Occipital lobe (tissue), 3 donors: ENCODE measurements at places on chromosomes 11 and 22.

- no peak for DNase-seq
Measured at GRCh38 chr22:43447380-43447779, 35.6 kb downstream of the MPPED1 start.

- DNase-seq, result no peak
Measured at GRCh38 chr22:33699176-33699575, 221.1 kb downstream of the LARGE1 start.

DNA sequence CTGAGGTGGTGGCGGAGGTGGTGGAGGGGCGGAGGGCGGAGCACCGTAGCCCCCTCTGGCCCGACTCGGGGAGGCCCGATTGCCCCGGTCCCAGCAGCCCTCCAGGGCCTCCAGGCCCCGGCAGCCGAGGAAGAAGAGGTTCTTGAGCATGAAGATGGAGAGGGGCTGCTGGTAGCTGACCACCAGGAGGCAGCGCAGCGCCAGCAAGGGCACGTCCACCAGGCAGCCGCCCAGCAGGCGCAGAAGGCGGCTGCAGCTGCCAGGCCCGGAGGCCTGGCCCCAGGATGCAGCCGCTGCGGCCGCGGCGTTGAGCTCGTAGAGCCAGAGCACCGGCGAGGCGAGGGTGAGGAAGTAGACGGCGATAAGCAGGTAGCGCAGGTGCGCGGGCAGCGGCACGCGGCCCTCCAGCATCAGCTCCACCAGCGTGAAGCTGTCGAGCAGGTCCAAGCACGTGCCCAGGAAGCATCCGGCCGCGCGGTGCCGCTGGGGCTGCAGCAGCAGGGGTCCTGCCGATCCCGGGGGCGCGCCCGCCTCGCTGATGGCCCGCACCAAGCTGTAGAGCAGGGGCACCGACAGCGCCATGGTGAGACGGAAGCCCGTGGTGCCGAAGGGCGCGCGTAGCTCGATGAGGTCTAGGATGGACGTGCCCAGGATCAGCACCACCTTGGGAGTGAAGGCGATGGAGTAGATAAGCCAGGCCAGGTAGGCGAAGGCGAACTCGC, 1.5 kb downstream of the TMEM121B start:
- DNase-seq, result no peak

DNA sequence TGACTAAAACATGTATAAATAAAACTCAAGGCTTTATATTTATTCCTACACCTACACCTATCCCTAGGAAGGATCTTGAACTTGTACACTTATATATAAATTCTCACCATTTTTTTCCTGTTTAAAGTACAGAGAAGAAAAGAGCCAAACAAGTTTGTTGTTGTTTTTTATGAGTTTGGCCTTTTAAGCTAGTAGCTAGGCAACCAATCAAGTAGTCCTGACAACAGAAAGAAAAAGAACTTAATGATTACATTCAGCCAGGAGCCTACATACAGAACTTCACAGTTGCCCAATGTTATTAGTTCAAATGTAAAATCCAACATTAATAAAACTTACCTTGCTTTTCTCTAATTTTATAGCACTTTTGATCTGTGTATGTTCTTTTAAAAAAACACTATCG, 316.2 kb downstream of the SOX6 start:
- DNase-seq, result no peak

GRCh38 chr11:60942219-60942618, 9.8 kb downstream of the SLC15A3 start:
- DNase-seq, result no peak

DNA sequence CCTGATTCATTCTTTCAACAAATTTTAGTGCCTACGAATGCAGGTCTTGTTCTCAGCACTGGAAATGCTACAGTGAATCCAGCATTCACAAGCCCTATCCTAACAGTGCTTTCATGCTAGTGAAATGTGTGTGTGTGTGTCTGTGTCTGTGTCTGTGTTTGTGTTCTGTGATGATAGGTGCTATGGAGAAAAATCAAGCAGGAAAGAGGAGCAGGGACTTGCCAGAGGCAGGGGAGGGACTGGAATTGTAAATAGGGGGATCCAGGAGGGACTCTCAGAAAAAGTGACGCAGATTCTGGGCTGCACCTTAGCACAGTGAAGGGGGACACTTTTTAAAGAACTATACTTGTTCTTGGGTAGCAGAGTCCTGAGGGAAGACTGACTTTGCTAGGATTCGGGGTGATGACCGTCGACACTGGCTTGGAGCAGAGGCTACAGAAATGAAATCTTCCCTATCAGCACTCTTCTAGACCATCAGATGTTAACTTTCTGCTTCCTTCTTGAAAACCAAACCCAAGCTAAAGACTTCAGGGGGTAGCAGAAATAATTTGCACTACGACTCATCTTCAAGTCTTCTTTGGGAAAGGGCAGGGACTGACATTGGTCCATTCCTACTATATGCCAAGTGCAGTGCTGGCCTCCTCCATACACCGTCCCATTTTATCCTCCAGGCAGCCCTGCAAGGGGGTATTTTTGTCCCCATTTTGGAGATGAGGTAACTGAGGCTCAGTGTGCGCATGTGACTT, 39.3 kb upstream of the PTPRJ start:
- DNase-seq, result no peak

DNA sequence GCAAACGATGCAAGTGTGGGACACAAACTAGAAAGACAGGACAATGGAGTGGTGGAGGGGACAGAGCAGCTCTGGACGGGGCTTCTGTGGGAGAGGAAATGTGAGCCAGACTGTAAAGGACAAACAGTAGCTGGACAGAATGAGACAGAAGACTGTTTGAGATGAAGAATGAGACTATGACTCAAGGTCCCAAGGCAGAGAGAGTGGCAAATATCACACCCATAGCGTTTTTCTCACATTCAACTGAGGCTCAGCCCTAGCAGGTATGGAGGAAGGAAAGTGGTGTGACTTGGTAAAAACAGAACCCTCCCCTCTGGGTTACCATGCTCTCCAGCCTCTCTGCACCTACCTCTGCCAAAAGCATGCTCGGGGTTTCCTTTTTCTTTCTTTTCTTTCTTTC, 96.5 kb downstream of the RPL27A start:
- DNase-seq, result no peak

GRCh38 chr11:122754553-122755322, 83.6 kb upstream of the CRTAM start:
- no peak for DNase-seq

GRCh38 chr11:36073411-36074203, 129.7 kb downstream of the LDLRAD3 start:
- peak; percentile 41 for DNase-seq

GRCh38 chr11:112627588-112628045, 333.6 kb upstream of the NCAM1 start:
- no peak for DNase-seq

DNA sequence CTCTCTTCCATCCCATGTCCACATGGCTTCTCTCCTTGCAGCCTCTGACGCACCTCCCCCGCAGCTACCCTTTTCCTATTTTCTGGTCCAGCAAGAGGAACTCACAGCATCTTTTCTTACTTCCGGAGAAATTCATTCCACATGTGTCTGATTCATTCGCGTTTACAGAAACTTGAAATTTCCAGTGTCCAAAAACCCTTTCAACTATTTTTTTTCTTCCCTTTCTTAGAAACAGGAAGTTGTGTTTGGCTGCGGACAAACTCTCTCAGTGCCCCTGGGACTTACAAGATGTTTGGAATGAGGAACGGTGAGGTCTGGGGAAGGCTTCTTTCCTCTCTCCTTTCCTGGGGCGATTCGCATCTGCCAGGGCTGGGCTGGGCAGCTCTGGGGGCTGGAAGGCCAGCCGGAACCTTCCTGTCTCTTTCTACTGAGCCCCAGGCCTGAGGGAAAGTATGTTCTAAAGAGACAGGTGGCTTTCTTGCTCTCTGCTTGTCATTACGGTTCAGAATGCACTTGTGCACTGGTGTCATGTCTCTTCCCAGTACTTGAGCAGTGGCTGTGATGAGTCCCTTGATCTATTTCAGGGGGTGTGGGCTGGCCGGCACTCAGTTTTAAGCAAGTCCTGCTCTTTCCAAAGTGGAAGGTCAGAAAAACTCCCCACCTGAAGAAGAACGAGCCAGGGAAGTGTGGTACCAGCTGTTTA, 27.5 kb downstream of the ADAMTS8 start:
- no peak for DNase-seq

DNA sequence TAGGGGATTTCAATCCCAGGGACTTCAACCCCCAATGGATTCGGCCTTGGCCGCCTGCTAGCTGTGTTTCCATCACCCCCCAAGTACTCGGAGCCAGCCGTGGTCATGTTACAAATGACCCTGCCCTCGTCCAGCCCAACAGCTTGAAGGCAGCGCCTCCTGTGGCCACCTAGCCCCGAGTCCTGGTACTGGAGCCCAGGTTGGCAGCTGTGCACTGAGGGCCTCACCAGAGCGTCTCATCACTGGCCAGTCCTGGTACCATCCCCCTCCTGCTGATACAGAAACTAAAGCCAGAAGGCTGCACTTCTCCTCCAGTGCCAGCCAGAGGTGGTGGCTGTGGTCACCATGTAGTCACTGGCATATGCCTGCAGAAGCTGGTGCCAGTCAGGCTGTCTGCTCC, 44.9 kb upstream of the FADD start:
- no peak for DNase-seq

DNA sequence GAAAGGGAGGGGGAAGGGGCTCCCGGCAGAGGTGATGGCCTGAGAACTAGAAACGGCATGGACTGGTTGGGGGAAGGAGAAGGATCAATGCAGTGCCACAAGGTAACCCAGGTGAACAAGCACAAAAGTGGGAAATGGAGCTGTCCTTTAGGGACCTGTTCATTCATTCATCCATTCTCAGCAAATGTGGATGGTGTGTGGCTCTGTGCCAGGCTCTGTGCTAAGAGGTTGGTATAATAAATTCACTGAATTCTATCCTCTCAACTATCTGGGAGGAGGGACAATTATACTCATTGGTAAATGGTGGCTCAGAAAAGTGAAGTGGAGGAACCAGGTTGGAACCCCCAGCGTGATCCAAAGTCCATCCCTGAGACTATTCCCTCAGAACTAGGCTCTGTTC, 18.6 kb upstream of the ARAP1 start:
- DNase-seq, result no peak

DNA sequence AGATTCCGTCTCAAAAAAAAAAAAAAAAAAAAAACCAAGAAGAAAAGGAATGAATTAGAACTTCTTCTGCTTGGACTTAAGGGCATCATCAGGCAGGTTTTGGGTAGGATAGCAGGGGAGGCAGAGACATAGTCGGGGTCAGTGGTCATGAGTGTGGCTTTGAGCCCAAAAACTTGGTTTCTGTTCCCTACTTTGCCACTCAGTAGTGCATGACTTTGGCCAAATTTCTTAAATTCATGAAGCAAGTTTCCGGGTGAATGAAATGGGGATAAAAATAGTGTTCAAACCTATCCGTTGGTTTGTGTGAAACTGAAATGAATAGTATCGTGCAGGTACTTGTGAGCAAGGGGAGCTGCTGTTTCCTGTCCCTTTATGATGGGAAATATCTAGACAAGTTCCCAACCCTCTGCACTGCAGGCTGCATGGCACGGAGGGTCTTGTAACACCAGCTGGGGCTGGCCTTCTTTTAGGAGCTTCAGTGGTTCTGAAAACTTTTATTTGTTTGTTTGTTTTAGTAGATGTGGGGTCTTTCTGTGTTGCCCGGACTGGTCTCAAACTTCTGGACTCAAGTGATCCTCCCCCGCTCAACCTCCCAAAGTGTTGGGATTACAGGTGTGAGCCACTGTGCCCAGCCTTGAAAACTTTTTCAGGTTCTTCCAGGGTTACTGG, 18.4 kb downstream of the NEAT1 start:
- DNase-seq, result no peak

DNA sequence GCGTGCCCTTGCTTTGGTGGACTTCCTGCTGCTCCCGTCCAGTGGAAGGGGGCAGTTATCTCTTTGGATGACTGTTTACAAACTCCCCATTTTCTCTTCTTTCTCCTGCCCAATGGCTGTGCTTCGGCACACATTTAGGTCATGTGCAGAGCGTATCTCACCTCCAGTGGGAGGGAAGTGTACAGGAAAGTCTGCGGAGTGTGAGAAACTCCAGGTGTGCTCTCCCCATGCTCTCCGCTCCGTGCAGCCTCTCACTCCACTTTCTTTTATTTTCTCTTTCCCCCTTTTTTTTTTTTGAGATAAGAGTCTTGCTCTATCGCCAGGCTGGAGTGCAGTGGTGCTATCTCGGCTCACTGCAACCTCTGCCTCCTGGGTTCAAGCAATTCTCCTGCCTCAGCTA, 11.9 kb upstream of the TEF start:
- no peak for DNase-seq

GRCh38 chr11:132037956-132038355, 667.5 kb downstream of the NTM start:
- no peak for DNase-seq

- DNase-seq, result no peak
Measured at GRCh38 chr11:127651888-127652221, 651.3 kb upstream of the KIRREL3 start.

DNA sequence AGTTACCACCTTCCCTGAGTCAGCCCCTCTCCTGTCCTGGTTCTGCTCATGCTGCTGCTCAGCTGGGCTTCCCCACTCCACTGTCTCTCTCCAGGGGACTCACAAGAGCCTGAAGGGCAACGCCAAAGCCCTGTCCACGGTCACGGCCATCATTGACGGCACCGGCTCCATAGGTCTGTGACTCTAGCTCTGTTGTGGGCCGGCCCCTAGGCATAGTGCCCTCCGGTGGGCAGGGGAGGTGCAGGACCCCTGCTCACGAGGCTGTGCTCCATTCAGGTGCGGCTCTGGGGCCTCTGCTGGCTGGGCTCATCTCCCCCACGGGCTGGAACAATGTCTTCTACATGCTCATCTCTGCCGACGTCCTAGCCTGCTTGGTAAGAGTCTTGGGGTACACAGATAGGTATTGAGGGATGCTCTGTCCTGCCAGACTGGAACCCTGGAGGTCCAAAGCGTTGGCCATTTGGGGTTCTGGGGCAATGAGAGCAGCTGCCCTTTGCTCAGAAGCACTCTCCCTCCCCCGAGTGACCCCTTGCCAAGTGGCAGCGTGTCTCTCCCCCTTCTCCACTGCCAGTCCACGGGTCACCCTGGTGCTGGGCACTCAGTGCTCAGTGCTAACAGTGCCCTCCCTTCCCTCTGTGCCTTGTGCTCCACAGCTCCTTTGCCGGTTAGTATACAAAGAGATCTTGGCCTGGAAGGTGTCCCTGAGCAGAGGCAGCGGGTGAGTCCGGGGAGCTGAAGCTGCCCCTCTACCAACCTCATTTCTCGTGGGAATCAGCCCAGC, 22.4 kb downstream of the SLC37A2 start:
- DNase-seq, result no peak

GRCh38 chr11:12542186-12542935, 131.9 kb upstream of the TEAD1 start:
- DNase-seq, result no peak

GRCh38 chr11:40227730-40228129, 1231.7 kb downstream of the LRRC4C start:
- DNase-seq, result no peak

DNA sequence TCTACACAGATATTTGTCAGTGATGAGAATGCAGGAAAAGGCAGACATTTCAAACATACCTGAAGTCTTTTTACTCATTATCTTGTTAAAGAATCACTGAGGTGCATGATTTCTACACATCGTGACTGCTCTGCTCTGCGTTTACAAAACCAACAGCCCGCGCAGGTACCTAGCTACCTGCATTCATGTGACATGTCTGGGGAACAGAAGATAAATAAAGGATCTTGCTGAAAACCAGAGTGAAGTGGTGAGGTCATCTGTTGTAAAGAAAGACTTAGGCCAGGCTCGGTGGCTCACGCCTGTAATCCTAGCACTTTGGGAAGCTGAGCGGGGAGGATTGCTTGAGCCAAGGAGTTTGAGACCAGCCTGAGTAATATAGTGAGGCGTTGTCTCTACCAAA, 15.7 kb downstream of the ASPHD2 start:
- no peak for DNase-seq

- no peak for DNase-seq
Measured at GRCh38 chr11:66478729-66479393, 1.4 kb upstream of the DPP3 start.

- peak; percentile 69 for DNase-seq
Measured at GRCh38 chr11:18772211-18772610, 19.4 kb downstream of the PTPN5 start.
